ENCODE measurements at places on chromosomes 1 and 21.

- DNase-seq = no peak
Measured at GRCh38 chr1:109786531-109787021, 22.9 kb upstream of the EPS8L3 start.

- DNase-seq = no peak
Measured at GRCh38 chr1:218983848-218984247, 189.8 kb upstream of the LYPLAL1 start.

DNA sequence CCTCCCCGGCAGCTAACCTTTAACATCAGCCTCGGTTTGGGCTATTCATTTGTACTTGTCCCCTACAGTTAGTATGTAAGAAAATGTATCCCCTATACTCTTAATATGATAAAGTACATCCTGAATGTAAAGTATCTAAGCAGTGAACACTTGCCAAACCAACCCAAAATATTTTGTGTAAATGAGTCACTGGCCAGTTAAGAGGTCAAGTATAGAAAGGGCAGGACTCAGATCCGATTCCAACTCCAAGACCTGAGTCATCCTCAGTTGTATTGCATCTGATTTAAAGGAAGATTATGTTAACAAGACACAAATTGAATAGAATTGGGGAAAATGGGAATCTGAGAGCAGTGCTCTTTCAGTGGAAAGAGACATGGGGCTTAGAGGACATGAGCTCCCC, 84.4 kb downstream of the CD58 start:
- DNase-seq = no peak

DNA sequence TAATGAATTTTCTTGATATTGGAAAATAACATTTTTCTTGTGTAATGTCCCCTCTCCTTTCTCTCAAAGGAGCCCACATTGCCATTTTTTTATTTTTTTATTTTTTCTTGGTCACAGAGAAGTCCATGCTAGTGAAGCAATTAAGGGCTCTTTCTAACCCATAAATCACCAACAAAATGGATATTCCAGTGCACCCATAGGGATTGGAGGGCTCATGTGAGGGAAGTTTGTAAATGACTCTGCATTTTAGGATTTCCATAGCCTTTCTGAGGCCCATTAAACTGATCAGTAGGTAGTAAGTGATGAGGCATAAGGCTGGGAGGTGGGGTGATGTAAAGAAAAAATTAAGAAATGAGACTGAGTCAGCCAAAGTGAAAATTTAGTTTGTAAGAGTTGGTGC, 55.9 kb upstream of the JAK1 start:
- DNase-seq = no peak

GRCh38 chr1:69700770-69701169, 133.0 kb downstream of the LRRC7 start:
- DNase-seq = no peak

DNA sequence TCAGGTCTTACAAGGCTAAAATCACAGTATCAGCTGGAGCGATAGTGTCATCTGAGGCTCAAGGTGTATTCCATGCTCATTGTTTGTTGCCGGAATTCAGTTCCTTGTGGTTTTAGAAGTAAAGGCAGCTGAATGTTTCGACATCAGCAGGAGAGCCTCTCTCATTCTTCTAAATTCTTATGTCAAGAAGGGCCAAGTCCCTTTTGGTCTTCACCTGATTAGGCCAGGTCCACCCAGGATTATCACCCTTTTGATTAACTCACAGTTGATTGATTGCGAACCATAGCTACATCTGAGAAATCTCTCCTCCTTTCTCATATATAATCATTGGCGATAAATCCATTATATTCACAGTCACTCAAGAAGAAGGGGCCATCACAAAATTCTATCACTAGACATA, 806.7 kb upstream of the PRMT6 start:
- no peak for DNase-seq

DNA sequence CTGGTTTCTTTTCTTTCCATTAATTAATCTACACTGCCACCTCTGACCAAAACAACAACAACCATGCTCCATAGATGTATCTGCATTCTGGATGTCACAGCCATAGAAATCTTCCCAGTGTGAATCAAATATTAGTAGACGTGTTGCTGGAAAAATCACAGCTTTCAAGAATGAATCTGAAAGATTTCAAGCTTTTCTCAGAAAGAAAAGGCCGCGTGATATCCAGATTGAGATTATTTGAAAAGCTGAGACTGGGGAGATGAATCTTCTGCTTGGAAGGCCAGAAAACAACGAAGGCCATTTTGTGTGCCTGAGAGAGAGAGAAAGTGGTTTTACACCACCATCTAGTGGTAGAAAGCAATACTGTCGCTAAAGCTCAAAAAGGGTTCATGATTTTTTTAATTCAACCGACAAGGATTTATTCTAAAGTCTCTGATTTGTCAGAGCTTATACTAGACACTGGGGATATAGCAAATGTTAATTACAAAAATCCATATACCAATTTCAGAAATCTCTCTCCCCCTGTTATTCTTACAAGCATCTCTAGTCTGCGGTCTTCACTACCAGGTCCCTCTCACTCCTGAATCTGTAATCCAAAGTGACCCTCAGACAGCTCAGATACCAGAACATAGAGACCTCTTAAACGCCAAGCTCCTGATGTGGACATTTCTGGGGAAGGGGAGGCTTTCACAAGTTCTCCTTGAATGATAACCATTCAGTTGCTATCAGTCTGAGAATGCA, 87.5 kb upstream of the SGIP1 start:
- no peak for DNase-seq

- no peak for DNase-seq
Measured at GRCh38 chr1:110948038-110948810, 15.5 kb downstream of the LRIF1 start.

- DNase-seq = no peak
Measured at GRCh38 chr1:151158751-151159251, 2.4 kb downstream of the TNFAIP8L2 start.

DNA sequence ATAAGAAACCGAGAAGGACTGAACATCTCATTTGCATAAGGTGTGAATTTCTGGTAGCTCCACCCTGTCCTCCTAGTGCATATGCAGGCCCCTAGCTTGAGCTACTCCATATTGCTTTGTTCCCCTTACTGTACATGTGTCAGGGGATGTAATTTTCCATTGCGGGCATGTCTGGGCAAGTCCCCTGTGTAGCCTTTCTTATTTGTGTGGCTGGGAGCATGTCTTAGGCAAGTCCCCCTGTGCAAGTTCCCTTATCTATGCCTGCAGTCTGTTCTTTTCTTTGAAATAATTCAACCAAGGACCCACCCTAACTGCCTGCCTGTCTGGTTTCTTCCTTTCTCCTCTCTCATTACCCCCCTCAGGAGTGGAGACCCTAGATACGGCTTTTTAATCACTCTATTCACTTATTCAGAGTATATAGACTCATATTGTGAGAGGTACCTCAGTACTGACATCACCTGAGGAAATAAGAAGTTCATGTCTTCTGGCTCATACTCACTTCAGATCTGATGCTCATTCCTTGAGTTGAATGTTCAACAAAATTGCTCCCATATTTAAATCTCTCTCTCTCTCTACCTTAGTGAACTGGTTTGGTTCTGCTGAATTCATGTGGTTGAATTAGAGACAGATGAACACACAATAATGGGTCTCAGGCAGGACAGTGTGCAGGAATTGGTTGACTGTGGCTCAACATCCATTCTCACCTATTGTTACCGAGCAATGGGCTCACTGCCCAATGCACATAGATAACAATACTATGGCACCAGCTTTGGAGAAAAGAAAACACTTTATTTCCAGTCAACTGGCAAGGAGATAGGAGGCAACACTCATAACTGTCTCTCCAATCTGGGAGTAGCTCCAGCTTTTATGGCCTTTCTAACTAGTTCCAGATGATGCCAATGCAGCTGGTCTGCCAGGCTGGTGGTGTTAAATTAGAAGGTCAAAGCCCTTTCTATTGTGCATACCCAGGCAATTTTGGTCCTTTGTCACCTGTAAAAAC, 27.9 kb upstream of the NPL start:
- DNase-seq = no peak

DNA sequence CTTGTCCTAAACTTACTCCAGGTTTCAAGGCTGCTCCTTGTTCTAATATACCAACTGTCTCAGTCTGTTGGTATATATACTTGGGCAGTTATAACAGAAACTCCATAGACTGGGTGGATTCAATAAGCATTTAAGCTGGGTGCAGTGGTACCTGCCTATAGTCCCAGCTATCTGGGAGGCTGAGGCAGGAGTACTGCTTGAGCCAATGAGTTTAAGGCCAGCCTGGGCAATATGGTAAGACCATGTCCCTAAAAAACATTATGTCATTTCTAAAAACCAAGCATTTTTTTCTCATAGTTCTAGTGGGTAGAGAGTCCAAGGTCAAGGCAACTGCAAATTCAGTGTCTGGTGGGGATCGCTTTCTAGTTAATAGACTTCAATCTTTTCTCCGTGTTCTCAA, 17.4 kb upstream of the CR1L start:
- no peak for DNase-seq

DNA sequence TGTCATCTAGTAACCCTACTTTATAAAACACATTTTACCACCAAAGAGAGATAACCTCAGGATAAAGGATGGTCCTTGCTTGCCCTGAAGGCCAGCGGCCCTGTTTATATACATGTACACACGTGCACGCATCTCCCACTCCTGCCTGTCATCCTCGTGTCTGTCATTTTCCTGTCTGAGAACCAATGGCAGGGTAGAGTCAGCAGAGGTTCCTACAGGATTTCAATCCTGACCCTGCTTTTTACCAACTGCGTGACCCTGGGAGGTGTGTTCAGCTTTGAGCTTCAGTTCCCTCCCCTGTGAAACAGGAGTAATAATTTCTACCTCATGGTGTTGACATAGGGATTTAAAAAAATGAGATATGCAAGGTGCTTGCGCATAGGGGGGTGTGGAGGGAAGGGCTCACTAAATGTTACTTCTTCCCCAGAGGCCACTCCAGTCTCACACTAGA, 12.3 kb upstream of the RASSF5 start:
- no peak for DNase-seq

DNA sequence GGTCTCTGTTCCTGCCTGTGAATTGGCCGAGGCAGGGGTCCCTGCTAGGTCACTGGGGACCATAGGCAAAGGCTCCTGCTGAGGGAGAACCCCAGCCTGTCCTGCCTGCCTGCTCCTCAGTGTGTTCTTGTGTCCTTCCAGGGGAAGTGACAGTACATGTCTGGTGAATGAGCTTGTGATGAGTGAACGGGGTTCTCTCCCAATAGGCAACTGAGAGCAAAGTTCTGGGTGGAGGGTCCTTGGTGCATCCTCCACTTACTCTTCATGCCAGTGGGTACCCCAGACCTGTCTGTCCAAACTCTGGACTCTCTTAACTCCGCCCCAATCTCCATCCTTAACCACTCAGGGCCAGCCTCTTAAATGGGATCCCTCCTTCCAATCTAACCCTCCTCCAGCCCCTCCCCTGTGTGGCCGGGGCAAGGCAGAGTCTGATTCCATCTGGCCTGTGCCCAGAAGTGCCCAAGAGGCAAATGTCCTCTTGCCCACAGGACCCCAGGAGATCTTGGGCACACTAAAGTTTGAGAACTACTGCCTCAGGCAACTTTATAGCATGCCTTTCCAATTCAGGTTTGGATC, 2.0 kb downstream of the XKR8 start:
- DNase-seq = no peak

- no peak for DNase-seq
Measured at GRCh38 chr1:183920651-183921050, 115.7 kb downstream of the RGL1 start.

GRCh38 chr1:57132993-57133622, 167.3 kb upstream of the C8B start:
- DNase-seq = no peak

DNA sequence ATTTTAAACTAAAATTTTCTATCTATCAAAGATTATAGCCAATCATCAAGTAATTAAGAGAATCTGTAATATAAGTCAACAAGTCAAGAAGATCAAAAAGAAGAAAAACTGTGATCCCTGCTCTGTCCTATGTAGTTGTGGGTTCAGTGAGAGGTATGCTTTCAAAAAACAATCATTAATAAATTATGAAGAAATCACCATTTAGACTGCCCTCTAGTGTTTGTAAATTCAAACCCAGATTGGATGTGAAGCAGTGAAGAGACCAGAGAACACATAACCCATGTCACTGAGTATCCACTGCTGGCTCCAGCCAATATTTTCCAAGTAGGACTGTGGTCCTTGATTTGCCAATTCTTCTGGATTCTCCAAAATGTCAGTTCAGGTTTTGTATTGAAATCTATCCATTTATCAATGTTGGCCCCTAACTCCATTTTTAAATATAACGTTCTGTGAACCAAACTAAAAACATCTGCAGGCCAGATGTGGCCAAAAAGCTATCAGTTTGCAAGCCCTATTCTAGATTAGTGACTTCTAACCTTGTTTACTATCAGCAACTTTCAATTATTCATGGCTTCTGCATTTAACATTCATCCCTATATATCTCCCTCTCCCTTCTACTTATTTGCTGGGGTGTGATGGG, 467.5 kb upstream of the CXADR start:
- no peak for DNase-seq

DNA sequence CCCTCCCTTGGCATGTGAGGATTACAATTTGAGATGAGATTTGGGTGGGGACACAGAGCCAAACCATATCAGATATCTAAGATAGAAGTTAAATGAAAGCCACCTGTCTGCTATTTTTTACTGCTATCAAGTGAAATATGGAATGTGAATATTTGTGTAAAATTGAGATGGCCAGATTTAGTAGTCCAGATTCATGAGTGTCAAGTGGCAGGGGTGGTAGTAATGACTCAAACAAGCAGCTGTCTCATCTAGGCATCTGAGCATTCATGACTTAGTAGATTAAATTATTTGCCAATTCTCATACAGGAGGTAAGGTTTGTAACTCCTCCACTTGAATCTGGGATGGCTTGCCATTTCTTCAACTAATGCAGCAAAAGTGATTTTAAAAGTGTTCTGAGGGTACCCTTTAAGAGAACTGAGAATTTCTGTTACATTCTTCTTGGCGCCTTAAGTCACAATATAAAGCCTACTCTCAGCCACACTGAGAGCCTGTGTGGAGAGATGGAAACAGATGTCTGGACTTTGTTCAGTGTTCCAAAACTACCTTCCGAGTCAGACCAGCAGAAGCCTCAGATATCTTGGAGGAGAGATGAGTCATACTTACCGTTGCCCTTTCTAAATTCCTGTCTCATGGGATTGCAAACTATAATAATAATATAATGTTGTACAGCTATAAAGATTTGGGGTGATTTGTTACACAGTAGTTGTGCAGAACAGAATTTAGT, 1065.6 kb upstream of the TMPRSS15 start:
- no peak for DNase-seq

DNA sequence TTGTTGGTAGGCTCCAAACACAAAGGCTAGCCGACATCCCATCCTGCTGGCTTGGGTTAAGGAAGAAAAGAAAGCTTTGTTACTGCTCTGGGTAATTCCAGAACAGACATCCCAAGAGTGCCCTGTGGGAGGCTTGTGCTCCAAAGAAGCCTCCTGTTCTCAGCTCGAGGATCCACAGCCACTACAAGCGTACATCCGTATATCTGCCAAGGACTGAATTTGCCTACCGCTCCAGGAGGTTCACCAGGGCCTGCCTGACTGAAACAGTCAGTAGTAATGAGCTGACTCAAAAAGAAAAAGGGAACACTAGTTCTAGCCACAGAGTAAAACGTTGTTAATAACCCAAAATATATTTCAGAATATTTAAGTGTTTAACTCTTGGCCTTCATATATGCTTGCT, 24.8 kb upstream of the MUTYH start:
- DNase-seq = no peak

Measured in stimulated activated naive CD4-positive, alpha-beta T cell treated with Interleukin-2 at 50 U/mL for 16 hours (primary cell).